Stimulated activated CD4-positive, alpha-beta T cell treated with anti-CD3 and anti-CD28 coated beads, Interleukin-12 subunit alpha, Interleukin-12 subunit beta, amount 100 ng/mL, for 48 hours (primary cell): ENCODE measurements at places on chromosomes 13 and 19.

DNA sequence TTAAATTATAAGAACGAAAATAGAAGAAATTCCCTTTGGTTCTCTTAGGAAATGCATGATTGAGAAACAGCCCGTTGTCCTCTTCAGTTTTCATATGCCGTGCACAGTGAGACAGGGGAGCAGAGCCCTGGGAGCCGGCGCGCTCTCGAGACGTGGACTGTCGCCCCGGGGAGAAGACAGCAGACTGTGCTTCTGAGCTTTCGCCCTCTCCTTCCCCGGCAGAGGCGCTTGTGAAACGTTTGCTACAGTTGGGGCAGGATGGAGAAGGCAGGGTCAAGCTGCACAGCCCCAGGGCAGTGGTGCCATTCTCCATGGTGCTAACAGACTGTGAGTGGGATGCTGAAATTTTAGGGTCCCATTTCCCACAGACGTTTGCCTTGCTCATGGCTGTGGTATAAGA, 192.2 kb upstream of the KL start:
- no peak for DNase-seq

DNA sequence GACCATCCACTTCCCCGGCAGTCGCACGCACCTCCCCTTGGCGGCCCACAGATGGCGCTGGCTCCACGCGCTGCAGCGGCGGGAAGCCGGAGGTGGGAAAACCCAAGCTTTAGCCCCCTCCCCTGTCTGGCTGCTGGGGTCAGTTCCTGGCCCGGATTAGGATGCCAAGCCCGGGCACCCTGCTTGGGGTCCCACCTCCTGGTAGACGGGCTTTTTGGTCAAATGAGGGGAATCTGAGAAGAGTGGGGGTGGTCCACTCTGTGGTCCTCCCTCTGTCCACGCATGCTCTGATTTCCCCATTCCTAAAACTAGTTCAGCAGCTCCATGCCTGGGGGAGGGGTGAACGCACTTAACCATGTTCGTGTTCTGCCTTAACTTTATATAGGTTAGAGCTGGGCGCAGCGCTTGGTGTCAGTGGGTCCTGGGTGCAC, 8.1 kb upstream of the ADGRE2 start:
- DNase-seq = no peak

GRCh38 chr13:37806666-37807065, 62.9 kb downstream of the TRPC4 start:
- DNase-seq = no peak

DNA sequence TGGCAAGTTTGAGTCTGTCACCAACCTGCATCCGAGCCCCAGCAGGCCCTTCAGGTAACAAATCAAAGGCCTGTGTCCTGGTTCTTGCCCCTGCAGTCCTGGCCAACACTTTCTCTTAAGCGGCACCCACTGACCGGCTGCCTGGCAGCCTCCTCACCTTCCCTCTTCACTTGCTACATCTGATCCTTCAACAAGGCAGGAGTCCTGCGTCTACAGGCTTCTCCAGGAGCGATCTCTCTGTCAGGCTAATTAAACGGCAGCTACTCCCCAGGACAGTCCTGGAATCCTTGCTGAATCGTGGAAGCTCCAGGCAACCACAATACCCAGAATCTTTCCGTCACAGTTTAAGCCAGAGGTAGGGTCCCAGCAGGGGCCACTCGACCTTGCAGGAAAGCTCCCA, 41.1 kb upstream of the GAS6 start:
- DNase-seq = no peak

- no peak for DNase-seq
These were observed 12.8 kb upstream of the SAMD1 start for GRCh38 chr19:14103310-14103709.

GRCh38 chr13:80363890-80364503, 23.1 kb upstream of the SPRY2 start:
- no peak for DNase-seq

- no peak for DNase-seq
These were observed 25.7 kb upstream of the UBE2L5 start for GRCh38 chr13:30396434-30397075.

- DNase-seq = no peak
These were observed 122.5 kb downstream of the TDRD3 start for GRCh38 chr13:60519496-60519895.

- no peak for DNase-seq
These were observed 7.1 kb downstream of the LDLR start for GRCh38 chr19:11096210-11096841.

DNA sequence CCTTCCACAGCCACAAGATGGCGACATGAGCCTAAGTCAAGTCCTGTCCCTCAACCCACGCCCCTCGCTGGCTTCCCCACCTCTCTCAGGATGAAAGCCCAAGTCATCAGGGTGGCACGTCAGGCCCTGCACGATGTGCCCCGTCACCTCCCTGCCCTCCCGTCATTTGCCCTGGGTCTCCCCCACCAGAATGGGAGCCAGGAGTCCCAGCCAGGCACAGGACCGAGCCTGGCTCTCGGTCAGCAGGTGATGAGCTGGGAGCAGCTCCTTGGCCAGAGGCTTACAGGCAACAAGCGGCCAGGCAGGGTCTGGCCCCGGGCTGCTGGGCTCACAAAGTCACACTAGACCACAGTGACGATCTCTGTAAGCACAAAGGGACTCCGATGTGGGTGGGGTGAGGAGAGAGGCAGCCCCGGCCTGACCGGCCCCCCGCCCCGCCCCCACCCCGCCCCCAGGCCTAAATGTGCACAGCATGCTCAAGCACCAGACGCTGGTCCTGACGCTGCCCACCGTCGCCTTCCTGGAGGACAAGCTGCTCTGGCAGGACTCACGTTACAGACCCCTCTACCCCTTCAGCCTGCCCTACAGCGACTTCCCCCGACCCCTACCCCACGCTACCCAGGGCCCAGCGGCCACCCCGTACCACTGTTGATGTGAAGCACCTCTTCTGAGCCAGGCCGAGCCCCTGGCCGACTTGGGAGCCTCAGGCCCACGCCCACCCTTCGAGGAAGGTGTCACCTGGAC, 7.3 kb downstream of the MRPL4 start:
- DNase-seq = peak; percentile 96

DNA sequence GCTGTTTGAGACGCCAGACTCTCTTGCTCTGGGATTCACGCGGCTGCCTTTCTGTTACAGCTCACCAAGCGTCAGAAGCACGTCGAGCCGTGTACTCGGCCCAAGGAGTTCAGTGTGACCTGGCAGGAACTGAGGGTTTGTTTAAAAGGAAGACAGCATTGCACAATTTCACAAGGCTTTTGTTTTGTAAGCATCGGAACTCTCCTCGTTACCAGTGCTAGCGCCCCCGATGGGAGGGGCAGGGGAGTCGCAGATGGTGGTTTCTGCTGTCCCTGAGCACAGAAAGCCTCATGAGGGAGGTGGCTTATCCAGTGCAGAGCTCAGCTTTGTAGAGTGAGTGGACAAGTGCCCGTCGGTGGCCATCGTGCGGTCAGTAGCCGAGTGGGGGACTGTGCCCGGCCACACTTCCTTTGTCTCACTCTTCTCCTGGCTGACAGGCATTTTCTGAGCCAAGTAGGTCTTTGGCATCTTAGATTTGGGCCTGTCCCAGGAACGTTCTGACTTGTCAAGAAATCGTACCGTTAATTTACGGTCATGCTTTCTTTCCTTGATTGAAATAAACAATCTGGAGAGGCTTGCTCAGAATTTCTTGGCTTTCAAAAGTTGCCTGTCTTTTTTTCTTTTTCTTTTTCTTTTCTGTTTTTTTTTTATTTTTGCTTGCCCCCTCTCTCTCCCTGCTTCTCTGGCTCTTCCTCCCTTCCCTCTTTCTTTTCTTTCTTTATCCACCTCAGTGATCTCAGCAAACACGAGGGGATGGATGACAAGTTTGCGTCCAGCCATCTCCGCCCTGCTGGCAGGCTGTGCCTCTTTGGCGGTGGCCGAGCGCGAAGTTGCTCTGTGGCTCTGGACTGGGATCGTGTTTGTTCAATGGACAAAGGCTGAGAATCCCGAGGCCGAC, 7.7 kb downstream of the KDM4B start:
- no peak for DNase-seq

DNA sequence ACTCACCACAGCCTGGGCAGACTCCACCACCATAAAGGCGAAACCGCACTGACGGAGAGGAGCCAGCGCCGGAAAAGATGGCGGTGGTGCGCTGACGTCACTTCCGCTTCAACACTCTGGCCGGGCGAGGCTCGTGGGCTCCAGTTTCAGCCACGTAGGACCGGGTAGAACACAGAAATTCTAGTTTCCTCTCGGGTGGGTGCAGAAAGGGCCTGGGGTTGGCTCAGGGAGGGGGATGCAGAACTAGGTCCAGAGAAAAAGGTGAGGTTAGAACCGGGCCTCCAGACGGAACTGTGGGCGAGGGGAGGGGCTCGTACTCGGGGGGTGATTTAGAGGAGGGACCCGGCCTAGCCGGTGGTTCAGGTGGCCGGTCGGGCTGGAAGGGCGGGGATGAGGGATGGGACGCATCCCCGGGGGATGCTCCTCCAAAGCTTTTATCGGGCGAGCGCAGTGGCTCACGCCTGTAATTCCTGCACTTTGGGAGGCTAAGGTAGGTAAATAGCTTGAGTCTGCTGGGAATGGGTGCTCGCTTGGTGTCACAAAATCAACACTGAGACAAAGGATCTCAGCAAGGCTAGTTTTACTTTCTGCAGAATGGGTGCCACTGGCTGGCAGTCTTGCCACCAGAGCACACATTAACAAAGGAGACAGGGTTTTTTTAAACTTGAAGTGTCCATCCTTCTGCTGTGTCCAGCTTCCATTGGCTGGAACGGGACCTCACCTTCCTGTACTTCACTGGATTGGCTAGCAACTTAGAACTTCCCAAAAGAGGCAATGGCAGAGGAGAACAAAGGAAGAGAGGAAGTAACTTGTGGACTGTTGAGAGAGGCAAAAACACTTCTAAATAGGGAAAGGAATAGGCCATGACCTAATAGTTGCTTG, at the start of gene ZNF561:
TSS of gene ZNF561 (minus strand) at position 77 of the 882 bp plus-strand sequence. CDS start 1,776 bp downstream, outside the sequence.
- DNase-seq = peak; percentile 78

GRCh38 chr19:3945838-3946237, 13.0 kb downstream of the NMRK2 start:
- DNase-seq = no peak

- DNase-seq = no peak
These were observed 19.2 kb downstream of the FCGBP start for GRCh38 chr19:39915101-39915847.

DNA sequence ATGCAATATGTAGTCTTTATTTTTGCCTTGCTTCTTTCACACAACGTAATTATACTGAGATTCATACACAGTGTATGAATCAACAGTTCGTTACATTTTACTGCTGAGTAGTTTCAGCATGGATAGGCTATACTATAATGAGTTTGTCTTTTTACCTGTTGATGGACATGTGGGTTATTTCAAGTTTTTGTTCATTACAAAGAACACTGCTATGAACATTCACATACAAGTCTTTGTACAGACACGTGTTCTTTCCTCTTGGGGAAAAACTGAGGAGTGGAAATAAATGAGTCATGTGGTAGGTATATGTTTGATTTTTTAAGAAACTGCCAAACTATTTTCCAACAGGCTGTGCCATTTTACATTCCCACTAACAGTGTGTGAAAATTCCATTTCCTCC, 35.1 kb downstream of the ENOX1 start:
- no peak for DNase-seq

GRCh38 chr13:40401911-40402776, 264.3 kb downstream of the FOXO1 start:
- DNase-seq = no peak

GRCh38 chr13:33105387-33106005, 89.3 kb downstream of the KL start:
- no peak for DNase-seq

DNA sequence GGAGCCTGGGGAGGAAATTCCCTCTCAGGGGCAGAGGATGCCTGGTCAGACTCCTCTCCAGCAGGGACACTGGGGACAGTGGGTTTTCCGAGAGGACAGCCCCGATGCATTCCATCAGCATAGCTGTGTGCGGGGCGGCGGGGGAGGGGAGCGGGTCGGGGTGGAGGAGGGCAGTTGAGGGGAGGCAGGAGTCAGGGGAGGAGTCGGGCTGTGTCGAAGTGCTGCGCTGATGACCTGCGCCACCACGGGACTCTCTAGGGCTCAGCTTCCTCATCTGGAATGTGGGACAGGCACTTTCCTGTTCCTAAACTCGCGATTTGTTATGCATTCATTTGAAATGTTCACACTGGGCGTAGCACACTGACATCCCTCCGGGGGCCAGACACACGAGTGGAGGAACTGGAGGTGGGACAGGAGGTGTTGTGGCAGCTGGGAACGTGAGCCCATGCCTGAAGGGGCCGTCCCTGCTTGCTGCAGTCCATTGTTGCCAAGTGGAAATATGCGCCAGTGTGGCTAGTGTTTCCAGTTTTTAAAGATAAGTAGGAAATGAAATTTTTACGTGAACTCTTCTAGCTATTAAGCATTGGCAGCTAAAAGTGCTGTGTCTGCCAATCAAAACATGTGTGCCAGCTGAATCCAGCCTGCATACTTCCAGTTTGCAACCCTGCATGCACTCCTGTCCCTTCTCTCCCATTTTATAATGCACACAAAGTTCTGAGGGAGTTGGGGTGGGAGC, 43.3 kb downstream of the FLT1 start:
- DNase-seq = no peak

DNA sequence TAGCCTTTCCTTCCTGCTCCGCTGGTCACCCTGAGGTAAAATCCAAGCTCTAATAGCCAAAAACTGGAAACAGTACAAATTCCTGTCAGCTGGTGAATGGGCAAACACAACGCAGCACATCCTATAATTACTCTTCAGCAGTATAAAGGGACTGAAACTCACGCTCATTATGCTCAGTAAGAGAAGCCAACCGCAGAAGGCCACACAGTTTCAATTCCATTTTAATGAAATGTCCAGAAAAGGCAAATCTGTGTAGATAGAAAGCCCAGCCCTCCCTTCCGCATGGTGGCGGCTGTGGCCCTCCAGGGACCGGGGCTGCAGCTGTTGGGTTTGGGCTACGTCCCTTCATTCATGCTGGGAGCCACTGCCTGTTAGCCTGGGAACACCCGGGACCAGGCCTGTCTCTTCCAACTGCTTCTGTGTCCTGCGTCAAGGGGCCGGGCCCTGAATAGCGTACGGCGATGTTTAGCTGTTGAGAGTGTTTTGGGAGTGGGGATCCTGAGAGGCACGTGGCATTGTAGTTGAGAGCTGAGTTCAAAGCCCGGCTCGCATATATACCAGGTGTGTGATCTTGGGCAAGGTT, 23.5 kb downstream of the NKPD1 start:
- no peak for DNase-seq

DNA sequence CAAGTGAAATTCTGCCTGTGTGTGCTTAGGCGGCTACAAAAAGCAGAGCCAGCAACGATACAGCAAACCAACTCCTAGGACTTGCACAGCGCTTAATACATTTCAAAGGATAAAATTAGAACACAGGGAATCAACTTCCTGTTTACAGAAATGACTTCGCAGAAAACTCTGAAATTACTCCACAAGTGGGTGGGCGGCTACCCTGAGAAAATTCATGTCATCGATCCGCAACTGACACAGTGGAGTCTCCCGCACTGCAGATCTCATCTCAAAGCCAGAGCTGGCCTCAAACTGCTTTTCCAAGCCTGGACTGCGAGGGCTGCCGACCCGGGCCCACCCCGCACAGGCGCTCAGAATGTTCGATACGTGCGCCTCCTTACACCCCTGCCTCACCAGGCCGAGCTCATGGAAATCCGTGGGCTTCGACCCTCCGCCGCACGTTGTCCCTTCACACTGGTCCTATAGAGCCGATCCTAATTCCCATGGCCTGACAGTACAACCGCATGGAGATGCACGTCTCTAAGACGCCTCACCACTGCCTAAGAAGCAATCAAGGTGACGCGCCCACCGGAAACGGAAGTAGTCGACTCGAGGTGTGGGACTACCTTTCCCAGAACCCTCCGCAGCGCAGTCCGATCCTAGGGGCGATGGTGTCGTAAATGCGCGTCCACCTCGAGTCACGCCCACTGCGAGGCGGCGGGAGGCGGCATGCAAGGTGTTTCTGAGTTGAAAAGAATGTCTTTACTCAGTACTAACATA, at the start of gene ZNF229:
TSS of gene ZNF229 (minus strand) at position 557 of the 759 bp plus-strand sequence. CDS start 5,625 bp downstream, outside the sequence.
- peak; percentile 20 for DNase-seq

GRCh38 chr13:42333613-42334328, 61.8 kb downstream of the AKAP11 start:
- no peak for DNase-seq
